ENCODE measurements at places on chromosomes 5 and 9.

GRCh38 chr5:75675783-75676182 is 41.5 kb downstream of the POC5 start:
- DNase-seq, result no peak

DNA sequence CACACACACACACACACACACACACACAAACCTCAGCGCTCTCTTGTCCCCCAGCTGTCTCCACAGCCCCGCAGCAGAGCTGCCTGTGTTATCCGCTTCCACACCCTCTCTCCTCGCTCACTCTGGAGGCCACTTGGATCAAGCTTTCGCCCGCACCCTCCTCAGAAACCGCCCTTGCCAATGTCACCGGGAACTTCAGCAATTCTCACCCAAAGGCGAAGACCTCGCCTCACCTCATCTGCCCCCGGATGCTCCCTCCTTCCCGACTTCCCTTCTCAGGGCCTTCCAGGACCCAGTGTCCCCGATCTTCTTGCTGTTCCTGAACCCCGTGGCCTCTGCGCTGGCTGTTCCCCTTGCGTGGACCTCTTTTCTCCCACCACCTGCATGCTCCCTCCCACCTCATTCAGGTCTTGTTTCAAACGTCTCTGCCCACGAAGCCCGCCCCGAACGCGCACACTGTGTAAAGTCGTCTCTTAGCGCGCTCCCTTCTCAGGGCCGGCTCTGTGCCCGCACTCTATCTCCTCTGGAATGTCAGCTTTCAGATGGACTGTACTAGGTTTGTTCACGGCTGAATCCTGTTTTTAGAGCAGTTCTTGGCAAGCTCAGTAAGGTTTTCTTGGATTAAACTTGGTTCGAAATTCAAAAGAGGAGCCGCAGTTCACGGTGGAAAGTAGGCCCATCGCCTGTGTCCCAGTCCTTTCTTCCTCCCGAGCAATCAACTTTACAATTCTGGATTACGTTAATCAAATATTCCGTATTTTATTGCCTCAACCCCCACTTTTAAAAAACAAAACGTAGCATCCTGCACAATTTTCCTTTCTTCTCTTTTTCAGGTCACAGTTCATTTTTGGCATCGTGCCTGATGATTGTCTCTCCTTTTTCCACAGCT is 1.0 kb upstream of the TRIM7 start:
- no peak for DNase-seq

- peak; percentile 95 for DNase-seq
Observed at GRCh38 chr5:17355586-17356346, 138.3 kb downstream of the BASP1 start.

- DNase-seq, result no peak
Observed at GRCh38 chr5:178419196-178419595, 171.0 kb downstream of the COL23A1 start.

DNA sequence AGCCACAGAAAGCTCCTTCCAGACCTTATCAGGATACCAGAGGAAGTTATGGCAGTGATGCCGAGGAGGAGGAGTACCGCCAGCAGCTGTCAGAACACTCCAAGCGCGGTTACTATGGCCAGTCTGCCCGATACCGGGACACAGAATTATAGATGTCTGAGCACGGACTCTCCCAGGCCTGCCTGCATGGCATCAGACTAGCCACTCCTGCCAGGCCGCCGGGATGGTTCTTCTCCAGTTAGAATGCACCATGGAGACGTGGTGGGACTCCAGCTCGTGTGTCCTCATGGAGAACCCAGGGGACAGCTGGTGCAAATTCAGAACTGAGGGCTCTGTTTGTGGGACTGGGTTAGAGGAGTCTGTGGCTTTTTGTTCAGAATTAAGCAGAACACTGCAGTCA is 70.8 kb upstream of the ENTREP1 start:
- DNase-seq, result no peak
